Stimulated activated CD4-positive, alpha-beta T cell treated with anti-CD3 and anti-CD28 coated beads, Interleukin-15, amount 100 ng/mL, for 1 hour (primary cell): ENCODE measurements at places on chromosomes 3 and 15.

DNA sequence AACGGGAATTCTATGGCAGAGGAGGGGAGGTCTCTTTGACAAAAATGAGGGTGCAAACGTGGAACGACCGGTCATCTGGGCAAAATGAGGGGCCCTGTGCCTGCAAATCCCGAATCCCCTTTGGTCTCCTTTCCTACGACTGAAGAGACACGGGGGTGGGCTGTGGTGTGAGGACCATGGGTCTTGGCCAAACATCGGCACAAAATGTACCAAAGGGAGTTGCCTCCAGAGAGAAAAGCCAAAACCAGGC lies 498 bp downstream of the ZNF280D start:
- DNase-seq = no peak

- DNase-seq = no peak
Observed at GRCh38 chr3:87507753-87508152, 231.4 kb upstream of the POU1F1 start.

DNA sequence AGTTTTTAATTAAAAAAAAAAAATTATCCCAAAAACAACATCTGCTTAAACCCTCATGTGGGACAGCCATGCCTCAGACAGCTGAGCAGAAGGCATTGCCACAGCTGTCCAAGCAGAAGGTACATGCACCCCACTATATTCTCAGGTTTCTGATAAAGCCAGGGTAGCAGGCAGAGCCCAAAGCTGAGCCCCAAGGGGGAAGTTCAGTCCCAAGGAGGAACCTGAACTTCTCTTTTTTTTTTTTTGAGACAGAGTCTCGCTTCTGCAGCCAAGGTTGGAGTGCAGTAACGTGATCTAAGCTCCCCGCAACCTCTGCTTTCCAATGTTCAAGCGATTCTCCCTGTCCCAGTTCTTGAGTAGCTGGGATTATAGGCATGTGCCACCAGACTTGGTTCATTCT lies 33.2 kb downstream of the MKRN2 start:
- no peak for DNase-seq

GRCh38 chr15:56996093-56996492 lies 77.6 kb downstream of the TCF12 start:
- DNase-seq = no peak

DNA sequence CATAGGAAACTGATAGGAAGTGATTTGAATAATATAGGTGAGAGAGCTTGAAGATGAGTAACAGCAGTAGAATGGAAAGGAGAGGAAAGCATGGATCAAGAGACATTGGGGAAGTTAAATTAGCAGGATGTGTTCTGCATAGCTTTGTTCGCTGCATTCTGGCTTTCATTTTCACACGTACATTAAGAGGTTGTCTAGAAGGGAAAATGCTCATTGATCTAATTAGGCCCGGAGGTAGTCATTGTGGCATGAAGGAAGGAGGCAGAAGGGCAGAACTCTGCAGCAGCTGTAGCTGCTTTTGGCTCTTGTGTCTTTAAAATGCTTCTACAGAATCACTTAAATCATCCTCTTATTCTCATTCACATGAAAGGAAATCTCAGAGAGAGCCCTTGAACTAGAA lies 40.3 kb downstream of the KCNAB1 start:
- DNase-seq = no peak

DNA sequence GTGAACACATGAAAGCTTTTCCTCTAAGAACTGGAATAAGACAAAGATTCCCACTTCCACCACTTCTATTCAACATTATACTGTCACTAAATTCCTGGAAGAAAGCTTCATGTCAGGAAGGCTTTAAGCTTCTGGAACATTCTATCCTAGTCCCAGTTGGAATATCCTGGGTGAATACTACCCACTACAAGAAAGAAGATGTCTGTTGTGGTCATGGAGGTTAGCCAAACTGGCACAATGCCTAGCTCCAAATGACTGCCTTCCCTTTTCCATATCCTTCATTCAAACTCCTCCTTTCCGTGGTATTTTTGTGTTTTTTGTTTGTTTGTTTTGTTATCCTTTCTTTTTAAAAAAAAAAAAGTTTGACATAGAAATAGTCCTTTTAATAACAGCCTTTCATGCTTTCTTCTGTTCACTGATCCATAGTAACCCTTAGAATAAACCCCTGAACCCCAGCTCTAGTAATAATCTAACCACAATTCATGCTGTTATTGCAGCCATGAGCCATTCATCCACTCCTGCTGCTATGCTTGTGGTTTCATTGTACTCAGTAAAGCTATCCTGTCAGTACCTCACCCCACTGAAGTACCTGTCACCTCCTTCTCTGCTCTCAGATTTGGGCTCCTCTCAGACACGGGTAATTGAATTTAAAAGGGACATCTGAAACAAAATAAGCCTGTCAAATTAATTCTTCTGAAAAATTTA lies 447.5 kb downstream of the IGSF11 start:
- no peak for DNase-seq

- DNase-seq = no peak
Observed at GRCh38 chr15:40285151-40285550, 2.3 kb upstream of the ANKRD63 start.

DNA sequence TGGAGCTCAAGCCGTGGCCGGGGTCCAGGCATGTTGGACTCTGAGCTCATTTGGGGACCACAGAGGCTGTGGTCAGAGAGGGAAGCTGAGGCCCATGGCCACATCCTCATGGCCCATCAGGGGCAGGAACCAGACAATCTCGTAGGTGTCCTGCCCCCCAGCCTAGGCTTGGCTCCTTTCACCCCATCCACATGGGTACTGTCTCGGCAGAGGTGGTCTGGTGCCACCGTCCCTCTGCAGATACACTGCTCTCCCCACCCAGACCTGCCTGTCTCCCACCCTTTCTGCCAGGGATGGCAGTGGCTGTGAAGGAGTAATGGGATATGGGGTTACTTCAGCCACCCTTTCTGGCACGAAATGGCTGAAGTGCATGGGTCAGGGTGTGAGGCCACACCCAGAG lies 7.9 kb downstream of the PRSS50 start:
- DNase-seq = no peak

GRCh38 chr3:112734736-112735350 lies 93.9 kb upstream of the CCDC80 start:
- DNase-seq = peak; percentile 28

- DNase-seq = no peak
Observed at GRCh38 chr15:84889313-84889990, 5.0 kb downstream of the SLC28A1 start.

DNA sequence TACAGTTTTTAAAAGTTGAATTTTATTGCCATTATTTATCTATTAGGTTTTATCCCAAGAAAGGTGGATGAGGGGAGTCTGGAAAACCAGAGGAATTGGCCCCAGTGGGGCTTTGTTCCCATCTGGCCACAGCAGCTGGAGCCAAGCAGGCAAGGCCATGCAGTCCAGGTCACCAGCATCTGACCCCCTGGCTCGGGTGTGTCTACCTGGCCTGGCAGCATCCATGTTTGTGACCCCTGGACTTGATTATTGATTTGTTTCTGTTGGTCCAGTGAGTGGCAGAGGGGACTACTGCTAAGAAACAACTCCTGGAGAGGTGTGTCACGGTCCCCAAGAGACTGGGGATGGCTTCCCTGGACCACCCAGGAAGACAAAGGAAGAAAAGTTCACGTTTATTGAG lies 111.1 kb downstream of the NUP210 start:
- DNase-seq = no peak

DNA sequence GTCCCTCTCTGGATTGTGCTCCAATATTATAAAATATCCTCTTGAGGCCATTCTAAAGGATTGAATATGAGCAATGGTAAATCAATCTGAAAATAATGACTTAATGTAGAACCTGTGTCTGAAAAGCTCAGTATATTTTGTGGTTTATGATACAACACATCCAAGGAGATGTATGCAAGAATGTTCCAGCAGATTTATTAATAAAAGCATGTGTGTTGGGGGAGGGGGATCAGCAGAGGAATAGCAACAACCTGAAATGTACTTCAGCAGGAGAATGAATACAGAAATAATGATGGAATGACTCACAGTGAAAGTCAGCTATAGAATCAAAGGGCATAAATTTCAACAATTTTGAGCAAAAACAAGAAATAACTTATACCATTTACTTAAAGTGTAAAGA lies 56.7 kb upstream of the NUDT16 start:
- DNase-seq = no peak

GRCh38 chr3:13002398-13003124 lies 70.7 kb downstream of the IQSEC1 start:
- DNase-seq = no peak

DNA sequence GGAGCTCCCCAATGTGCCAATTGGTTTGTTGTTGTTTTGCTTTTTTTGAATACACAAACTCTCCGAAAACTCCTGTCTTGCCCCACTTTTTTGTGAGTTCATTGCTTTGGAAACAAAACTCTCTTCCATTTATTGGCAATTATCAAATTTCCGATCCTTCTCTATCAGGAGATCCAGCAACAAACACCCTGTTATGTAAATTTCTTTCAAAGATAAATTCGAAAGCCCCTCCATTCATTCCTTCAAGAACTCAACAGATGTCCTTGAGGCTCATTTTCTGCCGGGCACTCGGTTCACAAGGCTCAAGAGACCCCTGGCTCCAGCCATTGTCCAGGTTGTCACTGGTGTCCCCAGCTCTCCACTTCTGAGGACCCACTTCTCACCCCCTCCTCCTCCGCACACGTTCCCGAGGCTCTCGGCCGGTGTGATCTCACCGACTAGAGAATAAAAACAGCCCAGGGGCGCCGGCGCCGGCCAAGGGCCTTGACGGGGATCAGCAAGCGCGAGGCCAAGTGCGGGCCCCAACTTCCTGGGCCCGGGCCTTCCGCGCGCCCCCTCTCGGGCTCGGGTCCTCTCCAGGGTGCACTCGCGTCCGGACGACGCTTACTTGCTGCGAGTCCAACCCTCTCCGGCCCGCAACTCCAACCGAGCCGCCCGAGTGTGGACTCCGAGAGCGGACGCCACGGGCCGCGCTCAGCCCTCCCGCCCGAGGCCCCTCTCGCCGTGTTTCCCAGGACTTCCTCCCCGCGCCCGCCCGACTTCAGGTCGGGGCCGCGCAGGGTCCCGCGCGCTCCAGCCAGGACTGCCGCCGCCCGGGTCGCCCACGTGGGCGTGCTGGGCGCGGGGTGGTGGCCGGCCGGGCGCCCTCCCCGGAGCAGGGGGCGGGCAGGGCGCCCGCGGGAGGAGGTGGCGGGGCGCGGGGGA lies 533 bp upstream of the SMAD3 start:
- DNase-seq = no peak

DNA sequence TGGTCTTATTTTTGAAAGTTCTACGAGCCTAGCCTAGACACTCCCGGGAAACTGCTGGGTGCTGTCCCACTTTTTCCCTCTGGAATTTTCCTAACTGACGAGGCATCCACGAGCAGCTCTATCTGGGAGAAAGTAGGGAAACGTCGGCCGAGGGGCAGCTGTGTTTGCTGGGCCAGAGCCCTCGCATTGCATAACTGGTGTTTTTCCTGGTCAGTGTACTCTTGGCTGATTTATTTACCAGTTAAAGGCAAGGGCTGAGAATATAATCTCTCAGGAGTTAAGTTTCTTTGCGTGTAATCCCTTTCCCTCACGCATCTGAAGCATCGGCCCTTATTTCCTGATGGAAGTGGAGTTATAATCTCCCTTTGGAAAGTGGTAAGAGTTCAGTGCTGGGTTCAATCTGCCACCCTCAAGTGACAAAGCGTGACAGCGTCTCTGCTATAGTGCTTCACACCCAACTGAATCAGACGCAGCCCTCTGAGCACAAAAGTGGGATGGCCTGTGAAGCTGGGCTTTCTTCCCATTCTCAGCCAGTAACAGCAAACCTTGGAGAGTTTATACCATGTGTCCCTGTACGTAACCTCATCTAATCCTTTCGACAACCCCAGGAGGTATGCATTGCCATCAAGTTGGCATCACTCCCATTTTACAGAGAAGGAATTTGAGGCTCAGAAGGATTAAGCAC lies 311.5 kb downstream of the RORA start:
- no peak for DNase-seq

- DNase-seq = no peak
Observed at GRCh38 chr3:16462679-16463078, 50.8 kb downstream of the RFTN1 start.

DNA sequence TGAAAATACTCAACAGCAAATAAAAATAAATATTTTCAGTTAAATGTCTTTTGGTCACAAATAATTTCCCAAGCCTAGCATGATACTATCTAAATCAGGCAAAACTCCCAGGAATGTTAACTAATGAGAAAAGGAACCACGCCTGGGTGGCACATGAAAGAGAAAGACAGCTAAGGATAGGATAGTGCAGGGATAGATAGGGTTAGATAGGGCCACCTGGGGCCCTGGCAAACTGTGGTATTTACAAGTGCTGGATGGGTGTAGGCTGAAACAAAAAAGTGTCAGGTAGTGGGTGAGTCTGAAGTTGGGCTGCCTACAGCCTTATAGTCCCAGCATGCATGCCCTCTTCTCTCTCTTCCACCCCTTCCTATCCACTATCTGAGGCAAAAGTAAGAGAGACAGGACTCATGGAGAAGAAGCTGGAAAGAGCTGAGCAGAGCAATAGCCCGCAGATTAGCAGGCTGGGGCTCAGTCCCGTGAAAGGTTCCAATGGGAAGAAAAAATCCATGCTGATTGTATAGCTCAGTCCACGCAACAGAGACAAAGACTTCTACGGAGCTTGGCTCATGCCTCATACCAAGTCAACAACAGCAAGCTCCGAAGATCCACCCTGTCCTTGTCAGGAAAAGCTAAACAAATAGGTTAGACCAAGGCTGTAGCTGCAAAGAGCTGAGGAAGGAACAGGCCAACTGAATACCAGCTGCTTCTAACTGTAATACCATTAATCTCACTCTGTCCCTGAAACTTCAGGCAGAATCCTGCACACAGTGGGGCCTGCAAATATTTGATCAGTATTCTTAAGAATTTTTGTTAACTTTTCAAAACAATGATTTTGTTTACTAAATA lies 342.1 kb upstream of the ATP11B start:
- no peak for DNase-seq

GRCh38 chr3:146561879-146562278 lies 17.5 kb upstream of the PLSCR1 start:
- no peak for DNase-seq

GRCh38 chr3:72031581-72031980 lies 246.6 kb upstream of the PROK2 start:
- no peak for DNase-seq

DNA sequence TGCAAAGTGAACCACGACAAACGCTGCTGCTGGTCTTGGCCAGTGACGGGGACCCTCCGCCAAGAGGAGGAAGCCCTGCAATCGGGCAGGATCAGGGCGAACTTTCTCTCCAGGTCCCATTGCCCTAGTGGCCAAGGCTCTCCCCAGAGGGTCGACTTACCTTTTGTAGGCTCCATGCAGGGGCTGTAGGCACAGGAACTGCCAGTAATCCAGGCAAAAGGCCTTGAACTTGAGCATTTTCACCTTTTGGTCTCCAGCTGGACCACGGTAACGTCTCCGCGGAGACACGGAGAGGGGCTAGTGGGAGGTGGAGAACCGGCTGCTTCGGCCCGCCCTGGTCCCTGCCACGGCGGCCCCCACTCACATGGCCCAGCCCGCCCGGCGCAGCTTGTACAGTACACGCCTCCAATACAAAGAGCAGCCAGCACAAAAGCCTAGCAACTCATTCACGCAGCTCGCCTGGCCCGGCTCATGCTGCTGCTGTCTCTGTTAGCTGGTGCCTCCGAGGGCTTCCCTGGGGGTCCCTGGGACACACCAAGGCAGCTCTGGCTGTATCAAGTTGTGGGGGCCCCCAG lies 31.0 kb downstream of the IQSEC1 start:
- no peak for DNase-seq

- no peak for DNase-seq
Observed at GRCh38 chr15:98439523-98439942, 208.8 kb upstream of the IGF1R start.

- DNase-seq = no peak
Observed at GRCh38 chr15:43529141-43529540, 11.7 kb downstream of the MAP1A start.
